ENCODE measurements at places on chromosomes 3 and 15.

DNA sequence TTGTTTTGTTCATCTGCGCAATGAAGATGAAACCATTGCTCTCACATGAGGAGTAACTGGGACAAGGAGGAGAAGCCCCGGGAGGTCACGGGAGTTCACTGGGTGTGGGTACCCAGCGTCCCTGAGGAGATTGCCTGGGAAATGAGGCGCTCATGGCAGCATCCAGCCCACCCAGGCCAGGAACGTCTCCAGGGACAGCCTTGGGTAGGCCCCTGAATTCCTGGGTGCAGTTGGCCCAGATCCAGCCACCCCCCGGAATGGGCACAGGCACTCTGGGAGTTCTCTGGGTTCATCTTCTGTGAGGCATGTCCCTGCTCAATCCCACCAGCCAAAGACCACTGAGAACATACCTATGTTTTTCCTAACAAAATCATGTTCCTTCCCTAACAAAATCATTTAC is 18.5 kb downstream of the BFSP2 start:
- no peak for DNase-seq

DNA sequence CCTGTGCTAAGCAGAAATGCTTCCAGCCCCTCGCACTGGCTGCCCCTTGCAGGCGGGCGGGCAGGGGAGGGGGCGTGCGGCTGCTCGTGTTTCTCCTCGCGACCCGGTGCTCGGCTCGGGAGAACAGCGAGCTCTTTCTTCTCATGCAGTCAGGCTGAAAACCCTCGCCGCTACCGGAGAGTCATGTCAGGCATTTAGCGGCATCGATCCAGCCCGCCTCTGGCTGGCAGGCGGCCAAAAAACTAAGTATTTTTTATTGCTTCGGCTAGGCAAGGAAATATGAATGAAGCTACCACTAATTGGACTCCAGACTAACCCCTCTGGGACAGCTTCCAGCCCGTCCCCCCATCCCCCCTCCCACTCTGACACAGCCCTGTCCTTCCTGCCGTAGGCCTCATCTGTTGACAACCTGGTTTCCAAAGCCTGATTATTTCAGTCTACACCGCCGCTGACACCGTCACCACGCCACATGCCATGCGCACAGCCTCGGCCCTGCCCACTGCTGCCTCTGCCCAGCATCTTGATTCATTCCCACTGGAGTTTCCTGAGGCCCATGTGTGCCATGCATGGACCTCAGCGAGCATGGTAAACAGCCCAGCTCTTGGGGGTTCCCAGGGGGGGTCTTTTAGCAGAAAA is 35.3 kb downstream of the TLE3 start:
- peak; percentile 74 for DNase-seq

- no peak for DNase-seq
These were observed 1292.6 kb downstream of the SI start for GRCh38 chr3:163785693-163786092.

DNA sequence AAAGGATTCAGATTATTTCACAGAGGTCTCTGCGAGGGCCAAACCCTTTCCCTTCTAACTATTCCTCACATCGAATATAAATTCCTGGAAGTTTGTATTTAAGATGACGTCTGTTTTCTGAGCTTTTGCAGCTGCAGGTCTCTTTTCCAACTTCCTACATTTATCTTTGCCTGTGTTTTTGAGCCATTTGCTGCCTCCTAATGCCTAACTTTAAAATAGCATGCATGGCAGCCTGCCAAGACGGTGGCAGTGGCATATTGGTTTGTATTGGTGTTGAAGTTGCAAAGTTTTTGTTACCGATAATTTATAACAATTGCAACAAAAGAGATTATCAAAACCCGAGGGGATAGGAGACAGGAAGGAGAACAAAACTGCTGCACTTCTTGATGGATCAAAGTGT is 187.1 kb upstream of the DNAJC19 start:
- peak; percentile 4 for DNase-seq

DNA sequence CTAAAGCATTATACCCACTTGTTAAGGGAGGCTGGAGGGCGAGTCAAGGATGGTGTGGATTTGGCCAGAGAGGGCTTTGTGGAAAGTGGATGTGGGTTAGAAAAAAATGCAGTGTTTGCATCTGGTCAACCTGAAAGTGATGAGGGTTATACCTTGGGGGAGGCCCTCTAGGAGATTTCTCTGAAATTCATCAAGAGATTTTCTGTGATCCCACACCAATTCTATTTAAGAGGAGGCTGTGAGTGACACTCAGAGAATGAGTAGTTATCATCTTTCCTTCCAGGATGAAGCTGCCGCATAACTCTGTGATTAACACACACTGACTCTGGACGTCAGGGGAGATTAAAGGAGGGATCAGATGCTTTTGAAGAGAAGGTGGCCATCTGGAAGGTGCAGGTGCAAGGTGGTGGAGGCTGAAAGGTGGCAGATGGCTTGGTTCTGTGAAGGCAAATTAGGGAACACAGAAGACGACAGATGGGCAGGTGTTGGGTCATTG is 54.8 kb downstream of the ANAPC13 start:
- no peak for DNase-seq

DNA sequence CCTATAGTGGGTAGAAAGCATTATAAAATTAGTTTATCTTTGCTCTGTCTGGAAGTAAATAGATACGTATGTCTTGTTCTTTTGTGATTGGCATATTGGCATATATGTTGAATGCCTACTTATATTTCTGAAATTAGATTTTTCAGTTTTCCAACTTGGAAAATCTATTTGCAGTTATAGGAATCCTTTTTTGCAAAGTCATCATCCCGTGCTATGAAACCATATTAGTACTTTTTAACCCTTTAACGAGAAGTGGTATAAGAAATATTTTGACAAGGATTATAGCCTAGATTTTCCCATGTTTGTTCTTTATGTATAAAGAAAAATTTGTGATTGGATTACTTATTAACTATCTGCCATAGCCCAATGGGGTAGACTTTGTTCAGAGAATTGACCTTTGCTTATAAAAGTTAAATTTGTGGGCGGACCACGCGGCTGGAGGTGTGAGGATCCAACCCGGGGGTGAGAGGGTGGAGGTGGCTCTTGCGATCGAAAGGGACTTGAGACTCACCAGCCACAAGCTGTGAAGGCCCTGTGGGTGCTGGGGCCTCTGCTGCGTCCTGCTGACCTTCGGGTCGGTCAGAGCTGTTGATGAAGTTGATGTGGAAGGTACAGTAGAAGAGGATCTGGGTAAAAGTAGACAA is 5.9 kb downstream of the LRRC28 start:
- no peak for DNase-seq

DNA sequence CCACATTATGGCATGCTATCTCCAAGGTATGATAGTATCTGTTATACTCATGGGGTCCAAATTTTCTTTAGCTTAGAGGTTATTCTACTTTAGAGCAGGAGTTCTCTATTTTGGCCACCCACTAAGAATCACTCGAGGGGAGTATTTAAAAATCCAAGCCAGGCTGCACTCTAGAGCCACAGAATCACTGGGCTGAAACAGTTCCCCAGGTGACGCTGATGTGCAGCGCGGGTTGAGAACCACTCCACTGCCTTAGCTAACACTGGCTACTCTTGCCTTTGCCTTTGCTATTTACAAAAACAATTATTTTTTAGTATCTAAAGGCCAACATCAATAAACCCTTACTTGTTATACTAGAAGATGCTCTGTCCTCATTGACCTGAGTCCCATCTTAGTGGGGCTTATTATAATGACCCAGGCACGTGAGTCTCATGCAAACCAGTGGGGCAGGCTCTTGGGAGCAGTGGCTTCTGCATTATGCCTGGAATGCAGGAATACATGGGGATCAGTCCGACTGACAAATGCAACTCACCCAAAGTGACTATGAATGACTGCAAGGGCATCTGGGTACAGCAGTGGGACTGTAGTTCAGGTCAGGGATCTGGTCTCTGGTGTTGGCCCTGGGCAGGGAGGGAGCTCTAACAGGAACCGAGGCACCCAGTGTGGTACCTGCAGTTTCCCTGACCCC is 21.7 kb upstream of the CGNL1 start:
- DNase-seq = no peak

DNA sequence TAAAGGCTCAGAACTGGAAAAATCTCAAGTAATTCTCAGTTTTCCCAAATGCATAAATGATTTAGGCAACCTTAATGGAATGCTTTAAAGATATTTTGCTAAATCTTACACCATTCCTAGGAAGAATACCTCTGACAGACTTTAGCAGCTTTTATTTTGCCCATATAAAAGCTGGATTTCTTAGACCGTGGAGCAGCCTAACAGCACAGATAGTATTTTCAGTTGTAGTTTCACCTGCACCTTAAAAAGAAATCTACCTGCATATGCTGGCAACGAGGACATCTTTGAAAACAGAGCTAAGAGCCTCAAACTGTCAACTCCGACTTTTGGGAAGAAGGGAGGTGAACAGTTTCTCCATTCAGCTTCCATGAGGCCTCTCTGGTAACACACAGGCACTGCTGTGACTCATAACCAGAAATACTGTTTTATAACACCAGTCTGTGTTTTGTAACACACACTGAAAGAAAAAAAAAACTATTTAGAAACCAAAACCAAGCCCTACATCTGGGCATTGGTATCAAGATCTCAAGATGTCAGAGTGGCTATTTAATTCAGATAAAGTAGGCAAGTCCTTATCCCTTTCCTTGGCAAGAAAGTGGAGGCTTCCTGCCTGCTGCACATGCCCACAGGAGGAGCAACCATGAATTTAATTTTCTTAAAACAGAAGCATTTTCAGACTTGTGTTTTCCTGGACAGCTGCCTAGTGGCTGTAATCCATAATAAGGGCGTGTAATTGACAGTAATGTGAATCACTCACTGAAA is 181.5 kb upstream of the ICE2 start:
- DNase-seq = no peak

GRCh38 chr3:65231544-65231943 is 543.7 kb upstream of the ADAMTS9 start:
- no peak for DNase-seq

DNA sequence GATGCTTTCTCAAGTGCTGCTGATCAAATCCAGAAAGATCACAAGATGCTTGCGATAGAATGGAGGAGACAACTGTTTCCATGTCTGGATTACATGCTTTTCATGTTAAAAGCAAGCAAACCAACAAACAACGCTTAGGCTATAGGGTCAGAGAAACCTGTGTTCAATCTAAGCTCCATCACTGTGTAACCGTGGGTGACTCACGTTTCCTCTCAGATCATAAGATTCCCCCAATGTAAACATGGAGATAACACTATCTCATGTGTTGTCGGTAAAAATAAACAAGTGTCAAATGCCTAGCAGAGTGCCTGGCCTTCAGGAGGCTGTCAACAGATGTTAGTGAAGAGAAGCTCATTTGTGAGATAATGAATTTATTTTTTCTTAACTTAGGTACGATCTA is 907.8 kb downstream of the NTRK3 start:
- no peak for DNase-seq

DNA sequence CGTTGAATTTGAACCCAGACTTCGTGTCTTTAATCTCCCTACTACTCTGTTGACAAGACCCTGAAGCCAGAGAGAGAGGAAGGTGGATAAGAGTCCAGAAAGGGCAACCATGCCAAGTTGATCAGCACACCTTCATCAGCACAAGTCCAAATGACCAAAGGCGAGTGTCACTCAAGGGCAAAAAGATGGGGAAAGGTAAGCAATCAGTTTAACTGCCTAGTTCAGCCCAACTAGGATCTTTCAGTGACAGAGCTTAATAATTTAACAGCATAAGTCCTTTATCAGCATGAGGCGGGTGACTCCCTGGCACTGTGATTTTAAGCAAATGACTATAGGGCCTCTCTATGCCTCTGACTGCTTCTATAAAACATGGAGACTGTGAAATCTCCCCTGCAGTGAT is 6.2 kb downstream of the SUCLG2 start:
- no peak for DNase-seq

- no peak for DNase-seq
These were observed 213.1 kb downstream of the TBC1D2B start for GRCh38 chr15:77864211-77865105.

DNA sequence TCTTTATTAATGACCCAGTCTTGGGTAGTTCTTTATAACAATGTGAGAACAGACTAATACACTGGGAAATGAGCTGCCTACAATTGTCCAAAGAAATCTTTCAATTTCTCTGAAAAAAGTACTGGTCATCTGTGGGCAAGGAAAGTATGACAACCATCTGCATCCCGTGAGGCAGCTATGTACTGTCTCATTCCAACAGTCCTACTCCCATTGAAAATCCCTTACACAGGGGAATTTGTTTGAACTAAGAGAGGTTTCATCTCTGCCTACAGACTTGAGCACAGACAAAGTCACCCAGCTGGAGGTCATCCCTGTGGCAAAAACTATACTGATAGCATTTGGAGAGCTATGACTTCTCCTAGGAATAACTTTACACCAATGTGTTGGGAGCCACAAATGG is 27.1 kb downstream of the SHC4 start:
- DNase-seq = peak; percentile 65

GRCh38 chr3:127161236-127161635 is 31.7 kb upstream of the PRR23E start:
- no peak for DNase-seq

DNA sequence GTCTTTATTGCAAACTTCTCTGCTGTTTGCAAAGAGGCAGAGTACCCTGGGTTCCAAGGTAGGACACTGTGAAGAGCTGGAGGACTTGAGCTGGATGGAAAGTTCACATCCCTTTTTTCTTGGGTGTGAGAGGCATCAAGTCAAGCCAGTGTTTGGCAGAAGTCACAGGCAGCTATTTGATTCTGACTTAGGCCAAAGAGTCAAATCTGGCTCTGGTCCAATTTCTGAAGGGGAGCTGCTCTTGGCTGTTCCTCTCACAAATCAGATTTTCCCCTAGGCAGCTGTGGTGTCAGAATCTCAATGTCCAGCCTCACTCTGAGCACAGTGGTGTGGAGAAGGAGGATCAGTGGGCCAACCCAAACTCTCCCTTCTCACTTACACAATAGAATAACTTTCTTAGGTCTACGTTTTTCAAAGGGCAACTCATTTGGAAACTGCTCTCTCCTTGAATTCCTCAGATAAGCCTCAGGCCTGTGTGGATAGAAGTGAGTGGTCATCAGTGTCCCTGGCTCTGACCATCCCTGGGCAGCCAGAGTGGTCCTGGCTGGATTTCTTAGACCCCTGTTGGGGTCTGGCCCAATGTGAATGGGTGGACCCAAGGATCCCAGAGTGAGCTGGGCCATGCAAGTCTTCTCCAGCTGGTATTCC is 18.2 kb upstream of the AMOTL2 start:
- DNase-seq = no peak

- DNase-seq = no peak
These were observed 4.2 kb downstream of the OCA2 start for GRCh38 chr15:28094732-28095521.

GRCh38 chr3:11138371-11138770 is 15.9 kb upstream of the HRH1 start:
- no peak for DNase-seq

DNA sequence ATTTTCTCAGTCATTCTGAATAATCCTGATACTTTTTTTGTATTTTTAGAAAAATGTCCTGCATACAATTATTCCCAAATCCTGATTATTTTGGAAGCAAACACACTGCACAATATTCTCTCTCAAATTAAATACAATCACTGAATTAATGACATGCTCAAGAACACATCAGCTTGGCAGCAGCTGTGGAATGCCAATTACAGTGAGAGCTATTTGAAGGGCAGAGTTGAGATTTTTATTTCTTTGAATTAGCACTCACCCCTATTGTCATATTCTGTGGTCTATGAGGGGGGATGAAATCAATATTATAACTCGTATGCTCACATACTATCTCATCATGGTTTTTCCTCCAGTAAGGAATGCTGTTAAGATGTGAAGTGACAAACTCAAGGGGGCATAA is 312.2 kb downstream of the CNTN3 start:
- no peak for DNase-seq
